T-helper 17 cell (primary cell): ENCODE measurements at places on chromosomes 6 and 20.

- peak; percentile 23 for DNase-seq
Measured at GRCh38 chr20:36384022-36384619, 78.0 kb downstream of the DLGAP4 start.

- DNase-seq: no peak
Measured at GRCh38 chr6:15090745-15091384, 155.0 kb upstream of the JARID2 start.

- DNase-seq: peak; percentile 44
Measured at GRCh38 chr6:26123947-26124780, 36.9 kb downstream of the HFE start.

DNA sequence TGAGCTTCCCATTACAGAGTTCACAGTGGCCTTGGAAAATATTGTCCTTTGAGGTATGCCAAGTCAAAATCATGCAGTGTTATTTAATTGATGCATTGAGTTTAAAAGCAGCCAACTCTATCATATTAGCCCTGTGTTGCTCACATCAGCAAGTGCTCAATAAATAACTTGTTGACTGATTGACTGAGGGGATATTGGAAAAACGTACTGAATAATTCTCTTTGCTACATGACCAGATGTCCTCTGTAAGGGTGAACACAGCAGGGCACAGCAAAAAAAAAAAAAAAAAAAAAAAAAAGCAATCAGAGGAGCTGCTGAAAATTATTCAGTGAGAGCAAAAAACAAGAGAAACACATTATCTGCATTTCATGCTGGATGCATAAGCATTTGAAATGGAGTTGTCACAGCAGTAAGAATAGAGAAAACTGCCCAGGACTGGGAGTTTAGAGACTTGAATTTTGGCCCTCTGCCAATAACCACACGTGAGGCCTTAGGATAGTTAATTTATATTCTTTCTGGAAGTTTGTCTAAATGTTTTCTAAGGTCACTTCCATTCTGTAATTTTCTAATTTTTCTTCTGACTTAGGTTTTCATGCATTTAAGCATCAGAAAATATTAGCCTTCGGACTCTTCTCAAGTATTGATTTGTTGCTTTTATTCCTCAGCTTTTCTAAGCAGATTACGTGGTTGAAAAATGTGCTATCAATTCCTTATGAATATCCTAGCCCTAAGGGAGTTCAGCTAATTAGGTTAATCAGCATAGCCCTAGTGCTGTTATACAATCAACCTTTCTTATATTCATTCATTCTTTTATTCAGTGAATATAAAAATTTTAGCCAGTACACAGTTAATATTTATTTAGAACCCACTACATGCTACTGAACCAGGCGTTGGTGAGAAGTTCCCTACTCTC is 246.8 kb upstream of the STXBP5 start:
- DNase-seq: no peak

GRCh38 chr6:33384581-33385020 is 7.0 kb upstream of the KIFC1 start:
- DNase-seq: no peak

- no peak for DNase-seq
Measured at GRCh38 chr6:27126046-27126814, 121.3 kb upstream of the PRSS16 start.

GRCh38 chr6:41798901-41799558 is 11.5 kb downstream of the TOMM6 start:
- no peak for DNase-seq
